ENCODE measurements at places on chromosomes 4 and X.

- no peak for DNase-seq
Measured at GRCh38 chr4:101651778-101652177, 138.8 kb upstream of the BANK1 start.

- DNase-seq = no peak
Measured at GRCh38 chrX:526295-527224, 104.0 kb upstream of the SHOX start.

DNA sequence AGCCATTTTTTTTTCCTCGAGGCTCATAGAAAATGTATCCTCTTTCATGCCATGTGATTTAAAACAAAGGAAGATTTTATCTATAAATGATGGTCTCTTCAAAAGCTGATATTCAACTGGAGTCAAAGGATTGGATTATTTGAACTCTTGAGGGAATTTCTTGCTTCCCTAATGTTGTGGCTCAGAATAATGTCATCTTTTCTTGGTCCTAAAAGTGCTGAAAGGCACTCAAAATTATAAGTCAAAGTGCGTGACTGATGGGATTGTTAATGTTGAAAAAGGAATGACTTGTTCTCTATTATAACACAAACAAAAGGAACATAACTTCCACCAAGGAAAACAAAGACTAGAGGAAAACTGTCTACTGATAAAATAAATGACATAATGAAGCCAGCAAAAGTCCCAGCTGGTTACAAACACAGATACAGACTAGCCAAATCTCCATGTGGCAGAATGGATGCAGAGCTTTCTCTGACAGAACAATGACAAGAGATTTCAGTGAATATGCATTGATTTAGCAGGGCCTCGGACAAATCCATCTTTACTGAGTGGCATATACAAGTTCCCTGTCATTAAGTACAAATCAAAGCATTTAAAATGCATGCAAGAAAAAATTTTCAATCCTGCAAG, 552.6 kb downstream of the GBA3 start:
- DNase-seq = no peak

GRCh38 chr4:179112441-179113170, 1670.4 kb upstream of the AGA start:
- DNase-seq = no peak

DNA sequence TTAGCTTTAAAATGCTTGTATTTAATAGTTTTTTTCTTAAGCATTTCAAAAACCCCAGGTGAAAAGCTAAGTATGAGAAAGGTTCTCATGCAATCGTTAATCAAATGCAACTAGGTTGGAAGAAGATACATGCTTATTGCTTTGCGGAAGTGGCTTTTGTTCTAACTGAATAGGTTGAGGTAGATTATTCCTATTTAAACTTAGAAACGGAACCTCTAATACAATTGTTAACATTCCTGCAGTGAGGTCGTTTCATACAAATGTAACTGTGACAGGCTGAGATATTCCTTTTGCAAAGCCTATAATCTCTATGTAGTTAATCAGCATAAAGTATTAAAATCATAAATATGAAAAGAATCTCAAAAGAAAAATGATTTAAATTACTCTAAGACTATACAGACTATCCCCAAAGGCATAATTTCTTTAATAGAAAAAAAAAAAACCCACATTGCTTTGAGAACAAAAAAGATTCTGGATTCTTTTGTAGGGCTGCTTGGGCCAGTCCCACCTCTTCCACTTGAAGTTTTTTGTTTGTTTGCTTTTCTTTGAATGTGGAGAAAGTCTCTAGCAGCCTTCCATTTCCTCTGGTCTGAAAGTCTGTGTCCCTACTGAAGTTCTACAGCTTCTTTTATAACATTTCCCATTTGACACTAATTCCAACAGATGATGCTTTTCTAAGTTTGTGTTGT, 25.6 kb upstream of the SORBS2 start:
- DNase-seq = no peak

- peak; percentile 35 for DNase-seq
Measured at GRCh38 chr4:185344743-185345538, 50.8 kb downstream of the LRP2BP start.
